OCI-LY7 (cell line): ENCODE measurements at places on chromosomes 5 and 9.

GRCh38 chr9:124773473-124774128 is 2.5 kb upstream of the NR6A1 start:
- no peak for DNase-seq

GRCh38 chr9:131289301-131290035 is at the start of gene PLPP7:
PLPP7 (plus strand) TSS chr9:131289723; CDS start chr9:131289998, 275 bp downstream.
- no peak for DNase-seq

DNA sequence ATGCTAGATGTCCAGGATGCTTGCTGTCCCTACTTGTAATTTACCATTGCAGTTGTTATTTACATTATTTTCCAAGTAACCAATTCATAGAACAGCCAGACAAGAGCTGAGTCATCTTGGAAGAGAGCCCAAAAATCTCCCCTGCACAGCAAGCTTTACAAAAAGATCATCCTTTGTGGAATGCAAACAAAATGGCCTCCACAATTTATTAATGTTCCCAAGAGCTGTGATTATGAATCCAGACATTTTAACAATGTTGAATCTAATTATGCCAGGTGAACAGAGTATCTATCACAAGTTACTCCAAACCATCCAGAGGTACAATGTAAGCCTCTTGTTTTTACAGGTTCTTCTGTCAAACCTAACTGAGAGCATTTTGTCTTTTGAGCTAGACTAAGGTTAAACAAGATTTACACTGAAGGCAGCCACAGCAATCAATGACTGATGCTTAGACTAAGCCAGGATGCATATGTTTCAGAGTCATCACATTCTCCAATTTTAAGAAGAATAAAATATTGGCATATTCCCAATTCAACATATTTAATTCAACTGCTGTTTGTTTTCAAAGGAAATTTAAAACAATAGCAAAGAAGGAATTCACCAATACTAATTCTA is 95.3 kb upstream of the SLC12A2 start:
- DNase-seq: no peak

- no peak for DNase-seq
Observed at GRCh38 chr5:142542906-142543305, 143.0 kb downstream of the FGF1 start.

DNA sequence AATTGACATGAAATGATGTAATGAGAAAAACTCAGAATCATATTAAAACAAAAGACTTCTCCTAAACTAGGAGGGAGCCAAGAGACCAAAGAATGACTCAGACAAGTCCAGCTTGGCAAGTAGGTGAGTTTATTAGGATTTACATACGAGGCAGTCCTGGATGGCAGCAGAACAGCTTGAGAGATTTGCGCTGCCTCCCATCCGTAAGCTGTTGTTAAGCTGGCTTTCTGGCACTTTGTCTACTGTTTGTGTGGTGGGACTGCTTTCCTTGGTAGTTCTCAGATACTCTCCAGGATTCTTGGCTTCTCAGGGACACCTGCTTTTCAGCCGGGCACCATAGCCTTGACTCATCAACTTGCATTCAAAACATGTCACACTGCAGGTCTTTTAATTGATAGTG is 57.6 kb downstream of the COX7C start:
- no peak for DNase-seq

GRCh38 chr5:129141696-129142095 is 47.1 kb downstream of the ISOC1 start:
- no peak for DNase-seq

GRCh38 chr9:93594041-93594756 is 17.8 kb downstream of the PHF2 start:
- DNase-seq: no peak

DNA sequence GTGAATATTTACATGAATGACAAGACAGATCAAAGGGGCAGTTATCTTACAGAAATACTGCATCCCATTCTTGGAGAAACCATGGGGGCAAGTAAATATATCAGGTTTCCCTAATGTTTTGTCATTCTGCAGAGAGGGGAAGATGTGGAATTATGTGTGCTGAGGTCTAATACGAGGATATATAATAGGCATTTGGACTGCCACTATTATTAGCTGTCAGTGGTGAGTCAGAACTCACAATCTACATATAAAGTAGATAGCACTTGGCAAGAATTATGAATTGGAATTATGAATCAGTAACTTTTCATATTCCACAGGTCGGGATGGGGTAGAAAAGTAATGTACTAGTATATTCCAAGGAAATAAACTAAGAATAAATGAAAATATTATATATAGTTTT is 121.7 kb downstream of the GIN1 start:
- DNase-seq: no peak

DNA sequence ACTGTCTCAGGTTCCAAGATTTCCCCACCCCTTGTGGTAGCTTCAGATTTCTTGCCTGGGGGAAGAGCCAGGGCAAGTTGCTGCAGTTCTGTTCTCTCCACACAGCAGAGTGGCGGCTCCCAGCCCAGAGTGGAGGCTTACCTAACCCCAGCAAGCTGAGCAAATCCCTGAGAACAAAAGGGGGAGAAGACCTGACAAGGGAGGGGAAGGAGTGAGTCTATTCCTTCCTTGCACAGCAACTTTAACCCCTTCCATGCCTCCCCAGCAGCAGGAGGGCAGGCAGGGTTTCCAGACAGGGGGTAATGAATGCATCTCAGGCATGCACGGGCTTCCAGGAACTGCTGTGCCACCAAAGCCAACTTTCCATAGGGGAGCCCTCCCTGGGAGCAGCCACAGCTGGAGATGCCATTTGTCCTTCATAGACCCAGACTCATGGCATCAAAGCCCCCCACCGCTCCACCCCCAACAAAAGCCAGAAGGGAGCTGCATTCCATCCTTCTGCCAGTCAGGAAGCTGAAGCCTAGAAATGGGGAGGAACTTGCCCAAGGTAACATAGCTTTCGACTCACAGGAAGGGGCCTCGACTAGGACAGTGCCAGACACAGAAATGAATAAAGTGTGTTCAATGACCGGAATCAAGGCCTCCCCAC is 28.8 kb upstream of the FAT2 start:
- DNase-seq: no peak

DNA sequence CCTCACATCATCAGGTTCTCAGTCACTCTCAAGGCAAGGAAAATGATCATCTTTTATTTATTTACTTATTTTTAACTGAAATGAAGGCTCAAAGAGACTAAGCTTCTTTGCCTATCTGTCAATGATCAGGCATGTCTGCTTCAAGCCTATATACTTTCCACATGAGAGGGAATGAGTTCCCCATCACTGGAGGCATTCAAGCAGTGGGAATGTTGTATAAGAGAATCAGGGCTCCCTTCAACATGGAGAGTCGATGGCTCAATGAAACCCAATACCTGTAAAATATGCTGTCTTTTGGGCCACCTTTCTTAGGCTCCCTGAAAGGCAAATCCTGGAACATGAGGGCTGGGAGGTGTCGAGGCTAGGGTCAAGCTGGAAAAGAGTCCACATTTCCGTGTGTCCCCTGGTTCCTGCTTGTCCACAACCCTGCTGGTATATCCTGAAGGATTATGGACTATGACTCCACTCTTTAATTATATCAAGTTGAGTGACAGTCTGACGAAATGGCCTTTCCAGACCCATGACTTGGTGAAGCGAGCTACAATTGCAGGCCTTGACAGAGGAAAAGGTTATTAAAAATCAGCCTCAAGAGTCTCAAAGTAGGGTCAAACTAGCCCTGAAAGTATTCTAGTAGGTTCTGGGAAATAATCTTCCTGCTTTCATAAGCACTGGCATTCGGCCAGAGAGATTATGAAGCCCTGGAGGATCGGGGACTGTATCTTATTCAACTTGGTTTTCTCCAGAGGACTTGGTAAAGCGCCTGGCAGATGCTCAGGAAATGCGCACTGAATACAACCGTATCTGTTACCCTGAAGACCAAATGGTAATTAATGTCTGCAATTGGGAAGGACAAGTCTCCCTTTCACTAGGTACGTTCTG is 145.9 kb upstream of the TBC1D2 start:
- no peak for DNase-seq

GRCh38 chr9:100525563-100525962 is 52.3 kb upstream of the CAVIN4 start:
- DNase-seq: no peak

DNA sequence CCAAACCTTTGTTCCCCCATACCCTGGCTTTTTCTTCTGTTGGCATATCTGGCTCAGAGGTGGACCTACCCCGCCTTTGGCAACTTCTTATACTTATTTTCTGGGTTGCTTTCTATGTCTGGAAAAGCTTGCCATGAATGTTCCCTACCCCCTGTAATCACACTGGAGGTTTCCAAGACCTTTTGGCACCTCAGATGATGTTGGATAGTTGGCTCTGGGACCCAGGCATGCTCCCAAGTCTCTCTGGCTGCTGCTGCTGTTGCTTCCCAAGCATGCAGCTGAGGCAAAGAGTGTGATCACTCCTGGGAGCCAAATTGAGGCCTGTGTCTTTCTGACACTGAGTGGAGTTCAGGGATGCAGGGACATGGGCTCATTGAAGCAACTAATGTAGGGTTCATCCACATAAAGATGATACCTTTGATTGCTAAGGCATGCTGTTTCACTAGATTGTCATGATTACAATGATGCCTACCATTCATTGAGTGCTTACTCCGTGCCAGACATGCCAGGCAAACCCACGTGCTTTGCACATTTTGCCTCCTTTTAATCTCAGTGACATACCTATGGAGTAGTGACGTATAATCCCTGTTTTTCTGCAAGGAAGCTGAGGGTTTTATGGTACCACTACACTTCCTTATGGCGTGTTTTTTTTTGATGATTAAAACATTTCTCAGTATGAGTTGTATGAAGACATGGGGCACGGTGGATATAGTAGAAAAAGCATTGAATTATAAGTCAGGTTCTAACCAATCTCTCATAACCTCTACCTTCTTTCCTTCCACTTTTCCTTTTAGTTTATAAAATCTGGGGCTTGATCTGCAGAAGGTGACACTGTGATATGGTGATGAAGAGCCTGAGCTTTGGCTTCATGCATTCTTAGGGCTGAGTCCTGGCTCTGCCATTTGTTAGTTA is 73.1 kb downstream of the ARHGAP26 start:
- no peak for DNase-seq

DNA sequence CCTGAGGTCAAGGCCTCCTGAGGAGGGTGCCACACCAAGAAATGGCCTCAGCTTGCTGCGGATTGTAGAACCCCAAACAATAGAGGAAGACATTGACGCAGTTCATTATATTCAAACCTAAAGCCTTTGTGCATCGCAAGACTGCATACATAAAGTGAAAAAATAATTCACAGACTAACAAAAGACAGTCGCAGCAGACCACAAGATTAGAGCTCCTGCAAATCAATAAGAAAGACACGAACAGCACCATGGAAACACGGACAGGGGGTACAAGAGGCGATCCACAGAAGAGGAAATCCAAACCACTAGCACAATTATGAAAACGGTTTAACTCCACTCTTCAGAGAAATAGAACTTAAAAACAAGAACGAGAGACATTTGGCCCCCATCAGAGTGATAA is 10.0 kb upstream of the TCOF1 start:
- no peak for DNase-seq

GRCh38 chr9:83981126-83981871 is 694 bp downstream of the RMI1 start:
- peak; percentile 70 for DNase-seq

DNA sequence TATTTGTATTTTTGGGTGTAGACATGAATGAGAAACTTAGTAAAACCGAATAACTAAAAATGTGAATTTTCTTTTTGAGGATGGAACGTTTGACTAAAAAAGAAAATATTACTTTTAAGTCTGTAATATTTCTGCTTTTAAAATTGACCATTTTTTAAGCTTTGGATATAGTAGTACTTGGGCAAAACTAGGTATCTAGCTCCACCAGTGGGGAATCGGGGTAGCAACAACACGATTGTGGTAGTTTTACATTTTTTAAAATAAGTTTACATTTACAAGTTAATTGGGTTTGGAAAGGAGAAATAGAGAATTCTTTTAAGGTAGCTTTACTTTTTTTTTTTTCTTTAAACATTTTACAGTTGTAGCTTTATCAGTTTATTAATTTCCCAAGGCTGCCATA is 154.4 kb downstream of the MAN2A1 start:
- no peak for DNase-seq

GRCh38 chr5:1890296-1890695 is 7.6 kb upstream of the IRX4 start:
- DNase-seq: no peak

DNA sequence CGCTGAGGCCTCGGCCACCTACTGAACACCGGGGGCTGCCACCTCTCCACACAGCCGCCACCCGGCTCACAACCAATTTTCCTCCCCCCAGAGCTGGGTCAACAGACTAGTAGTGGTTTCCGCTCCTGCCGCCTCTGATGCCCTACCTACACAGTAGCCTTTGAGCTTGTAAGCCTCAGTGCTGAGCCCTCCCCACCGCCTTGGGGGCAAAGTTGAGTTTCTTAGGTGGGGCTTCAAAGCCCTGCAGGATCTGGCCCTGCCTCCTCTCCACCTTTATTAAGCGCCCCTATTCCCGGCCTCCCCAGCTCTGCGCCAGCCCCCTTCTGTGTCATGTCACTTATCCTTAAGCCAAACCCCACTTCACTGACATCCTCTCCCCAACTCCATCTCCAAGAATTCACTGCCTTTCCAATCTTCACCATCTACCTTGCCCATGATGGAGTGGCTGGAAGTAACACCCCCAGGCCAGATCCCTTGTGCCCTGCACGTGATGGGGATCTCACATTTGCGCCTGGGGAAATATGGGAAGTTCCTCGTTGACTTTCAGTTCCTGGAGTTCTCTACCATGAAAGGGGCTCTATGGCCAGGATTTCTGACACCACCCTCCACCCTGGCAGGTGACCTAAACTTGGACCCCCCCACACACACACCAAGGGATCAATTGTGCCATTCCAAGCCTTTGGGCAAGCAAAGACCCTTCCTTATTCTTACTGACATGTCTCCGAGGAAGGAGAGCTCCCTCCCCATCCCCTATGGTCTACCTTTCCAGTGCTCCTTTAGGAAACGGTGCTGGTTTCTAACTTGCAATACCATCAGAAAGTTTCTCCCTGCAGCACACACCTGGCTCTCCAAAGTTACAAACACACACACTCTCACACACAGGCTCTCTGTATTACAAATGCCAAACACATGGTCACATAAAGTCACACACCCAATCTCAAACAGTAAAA is 2.7 kb upstream of the CNTFR start:
- DNase-seq: no peak

- peak; percentile 70 for DNase-seq
Observed at GRCh38 chr5:157718519-157718918, 12.7 kb upstream of the THG1L start.

DNA sequence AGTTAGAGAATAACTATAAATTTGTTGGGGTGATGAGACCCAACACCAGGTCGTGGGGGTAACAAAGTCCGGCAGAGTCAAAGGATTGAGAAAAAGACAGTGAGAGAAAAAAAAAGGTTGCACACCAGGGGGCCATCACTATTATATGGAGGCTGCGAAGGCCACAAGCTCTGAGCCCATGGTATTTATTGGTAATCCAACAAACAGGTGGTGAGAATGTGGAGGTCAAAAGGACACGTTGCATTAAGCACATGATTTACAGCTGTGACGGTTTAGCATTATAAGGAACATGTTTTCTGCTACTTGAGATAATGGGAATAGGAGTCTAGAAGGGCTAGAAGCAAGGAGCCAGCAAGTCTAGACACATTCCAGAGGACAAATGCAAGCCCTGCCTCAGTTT is 2202.2 kb upstream of the C9orf72 start:
- no peak for DNase-seq

- DNase-seq: no peak
Observed at GRCh38 chr5:78845470-78845869, 139.6 kb downstream of the ARSB start.

- DNase-seq: no peak
Observed at GRCh38 chr9:122125509-122126330, 32.6 kb upstream of the TTLL11 start.
